Ovary (tissue), 10 donors: ENCODE measurements at places on chromosomes 12 and 14.
A peak's percentile ranks its signal among the peaks of the same experiment; 100 is the strongest.

DNA sequence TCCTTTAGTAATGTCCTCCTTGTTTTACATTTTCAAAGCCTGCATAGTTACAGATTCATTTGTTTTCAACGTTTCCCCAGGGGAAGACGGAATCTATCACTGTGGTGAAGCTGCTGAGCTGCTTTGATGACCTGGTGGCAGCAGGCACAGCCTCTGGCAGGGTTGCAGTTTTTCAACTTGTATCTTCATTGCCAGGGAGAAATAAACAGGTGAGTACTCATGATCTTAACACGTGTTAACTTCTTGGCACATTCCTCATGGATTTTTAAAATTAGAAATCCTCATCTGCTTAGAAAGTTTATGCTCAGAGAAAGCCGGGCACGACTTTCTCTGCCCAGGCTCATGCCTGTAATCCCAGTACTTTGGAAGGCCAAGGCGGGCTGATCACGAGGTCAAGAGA is 44.5 kb downstream of the TECPR2 start:
- no peak for DNase-seq

DNA sequence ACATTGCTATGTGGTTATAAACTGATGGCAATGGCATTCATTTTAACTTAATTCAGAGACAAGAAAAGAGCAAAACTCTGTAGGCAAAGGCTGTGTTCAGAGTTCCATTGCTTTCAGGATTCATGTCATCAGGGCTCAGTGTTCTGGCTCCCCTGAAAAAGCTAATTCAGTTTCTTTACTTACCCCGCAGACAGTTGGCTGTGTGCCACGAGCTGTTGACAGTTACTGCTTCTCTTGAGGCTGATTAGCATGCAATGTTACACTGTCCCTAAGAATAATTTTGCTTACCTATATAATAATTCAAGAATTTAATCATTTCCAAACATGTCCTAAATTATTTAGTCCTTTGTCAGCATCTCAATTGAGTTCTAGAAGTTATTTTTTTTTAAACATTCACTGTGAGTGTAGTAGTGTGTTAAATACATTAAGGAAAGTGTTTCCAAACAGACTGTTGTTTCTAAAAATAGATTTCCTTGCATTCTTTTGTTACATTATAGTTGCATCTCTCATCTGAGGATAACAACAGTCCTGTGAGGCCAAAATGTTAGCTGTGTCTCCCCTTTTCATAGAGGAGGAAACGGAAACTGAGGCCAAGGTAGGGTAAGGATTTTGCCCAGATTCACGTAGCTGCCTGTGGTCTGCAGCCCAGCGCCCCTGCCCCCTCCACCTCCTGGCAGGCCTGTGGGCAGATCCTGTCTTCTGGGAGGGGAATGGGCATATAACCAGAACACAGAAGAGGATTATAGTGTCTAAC is 98.6 kb downstream of the PELI2 start:
- peak; percentile 68 for DNase-seq

- DNase-seq, result no peak
These were observed 76.5 kb downstream of the SNAPC1 start for GRCh38 chr14:61838661-61839245.

GRCh38 chr12:87795555-87795954 is 233.6 kb downstream of the C12orf50 start:
- no peak for DNase-seq

DNA sequence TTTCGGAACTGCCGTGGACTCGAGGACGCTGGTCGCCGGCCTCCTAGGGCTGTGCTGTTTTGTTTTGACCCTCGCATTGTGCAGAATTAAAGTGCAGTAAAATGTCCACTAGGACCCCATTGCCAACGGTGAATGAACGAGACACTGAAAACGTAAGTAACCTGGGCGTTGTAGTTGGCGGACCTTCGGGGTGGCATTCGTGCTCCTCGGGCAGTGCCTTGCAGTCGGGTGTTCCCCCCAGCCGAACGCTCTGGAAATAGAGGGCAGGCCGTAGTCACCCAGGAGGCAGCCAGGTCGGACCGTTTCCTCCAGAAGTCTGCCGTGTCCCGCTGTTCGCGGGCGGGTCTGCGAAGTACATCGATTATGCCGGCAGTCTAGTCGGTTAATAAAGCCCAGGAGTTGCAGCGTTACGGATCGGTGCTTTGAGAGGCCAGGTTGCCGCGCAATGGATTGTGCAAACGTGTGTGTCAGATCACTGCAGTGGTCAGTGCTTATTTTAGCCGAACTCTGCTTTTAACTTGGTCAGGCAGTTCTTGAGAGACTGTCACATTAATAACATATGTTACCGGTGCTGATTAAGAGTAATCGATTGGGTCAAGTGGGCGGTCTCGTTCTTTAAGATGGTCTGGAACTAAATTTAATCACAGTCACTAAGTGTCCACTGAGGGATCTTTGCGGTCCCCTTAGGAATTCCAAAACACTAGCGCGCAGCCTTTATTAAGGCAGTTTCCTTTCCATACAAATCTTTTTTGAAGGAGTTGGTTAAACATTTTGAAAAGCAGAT is 906 bp downstream of the MARK3 start:
- peak; percentile 52 for DNase-seq

- no peak for DNase-seq
These were observed 112.0 kb downstream of the TSPAN8 start for GRCh38 chr12:71045781-71046180.

DNA sequence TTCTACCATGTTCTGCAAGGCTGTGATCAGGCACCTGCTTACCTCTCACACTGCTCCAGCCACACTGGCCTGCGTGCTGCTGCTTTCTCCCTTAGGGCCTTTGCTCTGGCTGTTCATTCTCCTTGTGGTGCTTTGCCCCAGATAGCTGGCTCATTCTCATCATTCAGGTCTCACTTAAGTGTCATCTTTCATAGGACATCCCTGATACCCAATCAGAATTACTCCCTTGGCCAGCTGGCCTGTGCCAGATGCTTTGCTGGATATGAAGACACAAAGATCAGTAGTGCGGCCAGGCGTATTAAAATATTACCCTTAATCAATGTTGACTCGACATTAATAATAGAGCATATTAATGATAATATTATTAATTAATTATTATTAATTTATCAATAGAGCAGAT is 143.8 kb upstream of the FGD4 start:
- no peak for DNase-seq

GRCh38 chr12:52081263-52081733 is 1.8 kb downstream of the SMIM41 start:
- peak; percentile 61 for DNase-seq

DNA sequence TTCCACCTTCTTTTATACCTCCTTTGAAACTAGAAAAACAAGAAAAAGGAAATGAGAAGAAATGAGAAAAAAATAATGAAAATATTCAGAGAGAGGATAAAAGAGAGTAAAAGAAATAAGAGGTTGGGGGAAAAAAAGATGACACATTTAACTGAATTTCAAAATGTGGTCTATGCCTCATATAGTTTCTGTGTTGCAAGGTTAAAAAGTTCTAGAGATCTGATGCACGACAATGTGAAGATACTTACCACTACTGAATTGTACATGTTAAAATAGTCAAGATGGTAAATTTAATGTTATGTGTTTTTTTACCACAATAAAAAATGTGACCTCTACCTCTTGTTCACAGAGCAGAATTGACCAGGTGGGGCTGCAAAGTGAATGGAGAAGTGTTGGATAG is 314.8 kb upstream of the OR4E1 start:
- DNase-seq, result no peak

GRCh38 chr12:88334271-88334670 is 192.2 kb downstream of the TMTC3 start:
- DNase-seq, result peak; percentile 21

- DNase-seq, result no peak
These were observed 28.6 kb downstream of the ABCB9 start for GRCh38 chr12:122937622-122938091.

GRCh38 chr12:47422611-47423010 is 283.2 kb downstream of the RPAP3 start:
- DNase-seq, result no peak

- DNase-seq, result no peak
These were observed 342.5 kb downstream of the EMP1 start for GRCh38 chr12:13539051-13539450.

- DNase-seq, result peak; percentile 38
These were observed 595 bp upstream of the METAP2 start for GRCh38 chr12:95473231-95473883.

DNA sequence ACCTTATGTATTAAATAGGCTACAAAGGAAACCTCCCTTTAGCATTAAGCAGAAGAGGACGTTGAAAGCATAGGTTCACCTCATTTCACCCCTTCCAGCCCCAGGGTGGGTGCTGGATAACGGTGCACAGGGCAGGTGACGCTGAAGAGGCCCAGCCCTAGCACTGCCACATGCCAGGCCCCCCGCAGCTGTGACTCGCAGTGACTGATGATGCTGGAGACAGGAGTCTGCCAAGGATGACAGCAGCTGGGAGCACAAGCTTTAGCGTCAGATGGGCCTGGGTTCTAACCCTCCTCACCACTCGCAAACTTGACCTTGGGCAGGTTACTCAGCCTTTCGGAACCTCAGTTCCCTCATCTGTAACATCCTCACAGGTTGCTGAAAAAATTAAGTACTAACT is 76.7 kb downstream of the TBK1 start:
- DNase-seq, result no peak
